Activated CD8-positive, alpha-beta memory T cell treated with anti-CD3 and anti-CD28 coated beads for 36 hours (primary cell): ENCODE measurements at places on chromosomes 11 and 22. TPM values are rescaled to one million over a fixed set of nuclear protein-coding genes. Genes with fewer than 3 reads are reported as not detected.

Gene SCGB2A2
- total RNA-seq: not detected

Gene KRTAP5-7
- not detected for total RNA-seq

Gene OR2D2
- not detected for total RNA-seq

Gene TBRG1
- 40.6 TPM for total RNA-seq
